ENCODE measurements at places on chromosomes 2 and 18. TPM values are rescaled to one million over a fixed set of nuclear protein-coding genes. Genes with fewer than 3 reads are reported as not detected.

CCT4 gene
- total RNA-seq, result 50.4 TPM

DNA sequence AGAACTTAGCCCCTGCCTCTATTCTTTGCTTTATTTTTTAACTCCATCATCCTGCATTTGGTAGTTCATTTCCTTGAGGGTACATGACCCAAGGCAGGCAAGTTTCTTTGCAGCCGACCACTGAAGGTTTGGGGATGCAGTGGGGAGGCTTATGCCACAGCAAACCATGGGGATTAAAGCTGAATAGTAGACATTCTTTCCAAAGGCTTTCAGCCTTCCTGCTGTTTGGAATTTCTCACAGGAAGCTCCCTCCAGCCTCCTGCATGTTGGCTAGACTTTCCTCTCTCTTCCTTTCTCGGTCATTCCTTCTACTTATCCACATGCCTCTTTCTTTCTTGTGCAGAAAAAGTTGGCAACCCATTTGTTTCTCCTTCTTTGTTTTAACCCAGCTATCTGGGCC lies 77.3 kb downstream of the SOCS6 start:
- no peak overlapping the region for H3K4me3 ChIP-seq
- no peaks in the 10 kb centered on the region for H3K36me3 ChIP-seq
- DNase-seq, result no peak
- no peaks in the 10 kb centered on the region for H3K27me3 ChIP-seq

DCC gene
- total RNA-seq, result not detected

HOXD4 gene
- total RNA-seq, result 4.8 TPM

GRCh38 chr2:98479959-98480524 lies 35.4 kb downstream of the INPP4A start:
- no peak for DNase-seq
- H3K4me1 ChIP-seq, result peaks cover 15% of the 10 kb centered on the region
- no peak overlapping the region for H3K27ac ChIP-seq
- H3K27me3 ChIP-seq, result no peaks in the 10 kb centered on the region
- H3K36me3 ChIP-seq, result no peaks in the 10 kb centered on the region

- H3K4me1 ChIP-seq, result no peaks in the 10 kb centered on the region
- H3K4me3 ChIP-seq, result no peak overlapping the region
- no peaks in the 10 kb centered on the region for H3K36me3 ChIP-seq
- H3K27ac ChIP-seq, result no peak overlapping the region
- no peak for DNase-seq
Observed at GRCh38 chr18:22439447-22439846, 21.7 kb upstream of the CTAGE1 start.
